Hepatocyte (in vitro differentiated cells): ENCODE measurements at places on chromosomes 5 and 9. TPM values are rescaled to one million over a fixed set of nuclear protein-coding genes. Genes with fewer than 3 reads are reported as not detected.

Gene SELENOP
- total RNA-seq, result 5,946 and 6,524 TPM in 2 replicates

Gene RHOBTB3
- 126 and 162 TPM in 2 replicates for total RNA-seq

DNA sequence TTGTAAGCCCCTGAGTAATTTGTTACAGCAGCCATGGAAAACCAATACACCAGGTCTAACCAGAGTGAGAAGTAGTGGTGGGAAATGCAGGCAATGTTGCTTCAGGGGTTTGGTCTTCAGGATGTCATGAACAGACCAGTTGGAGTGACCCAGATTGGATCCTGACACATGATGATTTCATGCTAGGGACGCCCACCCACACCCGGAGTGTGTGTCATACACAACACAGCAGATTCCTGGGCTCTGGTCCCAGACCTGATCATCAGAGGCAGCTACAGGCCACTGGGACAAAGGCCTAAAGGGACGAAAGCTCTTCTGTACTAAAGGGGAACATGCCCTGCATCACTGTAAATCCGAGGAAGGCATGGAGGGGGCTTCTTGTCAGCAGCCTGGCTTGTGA lies 194.2 kb downstream of the NSG2 start:
- H3K27me3 ChIP-seq, result peaks cover 4% of the 10 kb centered on the region
- H3K36me3 ChIP-seq, result no peaks in the 10 kb centered on the region
- no peak overlapping the region for H3K27ac ChIP-seq
- H3K4me1 ChIP-seq, result no peaks in the 10 kb centered on the region
- no peak for DNase-seq
- no peak overlapping the region for H3K4me3 ChIP-seq

DNA sequence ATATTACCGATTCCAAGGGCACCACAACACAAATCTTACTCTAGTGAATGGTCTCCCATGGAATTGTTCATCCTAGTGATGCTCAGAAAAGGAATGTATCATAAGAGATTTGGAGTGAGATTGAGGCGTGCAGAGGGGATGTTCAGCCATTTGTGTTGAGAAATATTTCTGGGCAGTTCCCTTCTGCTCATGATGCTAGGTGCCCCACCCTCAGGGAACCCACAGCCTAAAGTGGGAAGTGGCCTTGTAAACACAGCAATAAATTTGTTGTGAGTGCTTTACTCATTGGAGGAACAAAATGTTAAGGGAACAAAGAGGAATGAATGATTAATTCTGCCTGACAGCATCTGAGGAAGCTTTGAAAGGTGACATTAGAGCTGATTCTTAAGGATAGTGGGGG lies 129.9 kb downstream of the TLE4 start:
- no peaks in the 10 kb centered on the region for H3K36me3 ChIP-seq
- DNase-seq, result no peak
- no peaks in the 10 kb centered on the region for H3K4me1 ChIP-seq
- no peak overlapping the region for H3K27ac ChIP-seq
